ENCODE measurements at places on chromosomes 12 and 14.

DNA sequence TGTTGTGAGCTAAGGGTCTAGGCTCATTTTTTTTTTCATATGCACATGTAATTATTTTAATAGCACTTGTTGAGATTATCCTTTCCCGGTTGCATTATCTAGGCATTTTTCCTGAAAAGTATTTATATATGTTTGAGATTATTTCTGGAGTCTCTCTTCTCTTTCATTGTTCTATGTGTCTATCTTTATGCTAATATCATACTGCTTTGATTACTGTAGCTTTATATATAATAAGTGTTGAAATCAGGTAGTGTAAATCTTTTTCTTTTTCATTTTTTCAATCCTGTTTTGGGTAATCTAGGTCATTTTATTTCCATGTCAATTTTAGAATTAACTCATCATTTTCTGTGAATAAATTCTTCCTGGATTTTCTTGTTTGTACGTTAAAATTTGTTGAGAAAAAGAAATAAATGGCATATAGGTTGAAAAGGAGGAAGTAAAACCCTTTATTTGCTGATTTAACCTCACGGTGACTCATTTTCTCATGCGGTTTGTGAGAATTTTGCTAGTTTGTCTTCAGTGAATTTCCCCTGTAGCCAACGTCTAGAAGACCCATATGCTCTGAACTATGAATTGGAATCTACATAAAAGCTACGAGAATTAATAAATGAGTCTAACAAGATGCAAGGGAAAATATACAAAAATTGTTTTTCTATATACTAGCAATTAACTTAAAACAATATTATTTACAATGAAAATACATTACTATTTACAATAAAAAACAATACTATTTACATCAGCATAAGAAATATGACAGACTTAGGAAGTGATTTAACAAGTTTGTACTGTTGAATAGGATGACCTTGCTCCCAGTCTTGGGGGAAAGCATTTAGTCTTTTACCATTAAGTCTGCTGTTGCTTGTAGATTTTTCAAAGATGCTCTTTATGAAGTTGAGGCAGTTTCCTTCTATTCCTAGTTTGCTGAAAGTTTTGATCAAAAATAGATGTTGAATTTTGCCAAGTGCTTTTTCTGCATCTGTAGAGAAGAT is 105.0 kb downstream of the SNAPC1 start:
- no peak for DNase-seq

DNA sequence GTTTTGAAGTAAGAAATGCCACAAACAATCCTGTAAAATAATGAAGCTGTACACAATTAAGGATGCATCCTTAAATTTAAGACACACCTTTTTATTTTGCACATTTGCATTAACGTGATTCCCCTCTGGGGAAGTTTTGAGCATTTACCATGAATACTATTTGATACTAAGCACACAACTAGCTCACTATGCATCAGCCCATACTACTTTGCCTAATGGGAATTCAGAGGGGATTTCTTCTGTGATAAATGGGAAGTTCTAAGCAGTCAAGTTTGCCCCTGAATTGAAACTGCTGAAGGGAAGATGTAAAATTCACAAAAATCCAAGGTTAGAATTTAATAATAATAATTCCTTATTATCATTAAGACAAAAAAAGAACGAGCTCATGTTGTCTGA is 27.4 kb downstream of the SINHCAF start:
- DNase-seq = no peak

DNA sequence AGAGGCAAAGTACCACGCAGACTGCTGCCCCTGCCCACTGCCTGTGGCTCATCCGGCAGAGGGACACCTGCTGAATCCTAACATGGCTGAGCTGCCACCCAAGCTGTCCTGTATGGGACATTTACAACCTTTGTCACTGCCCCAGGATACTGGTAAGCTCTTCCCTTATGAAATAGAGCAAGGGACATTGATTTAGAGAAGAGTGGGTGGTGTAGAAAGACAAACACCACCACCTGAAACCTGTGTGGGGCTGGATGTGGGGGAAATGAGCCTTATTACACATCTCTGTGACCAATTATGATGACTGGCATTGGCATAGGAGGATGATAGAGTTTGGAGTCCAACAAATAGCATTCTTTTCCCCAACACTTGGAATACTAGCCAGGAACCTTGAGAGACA is 81.2 kb upstream of the GZMB start:
- DNase-seq = no peak

- DNase-seq = no peak
These were observed 822 bp upstream of the POU6F1 start for GRCh38 chr12:51218607-51219161.

GRCh38 chr14:23162800-23163199 is 20.7 kb downstream of the SLC7A8 start:
- DNase-seq = no peak
